ENCODE measurements at places on chromosomes 6 and 20.

- DNase-seq, result no peak
- H3K27ac ChIP-seq, result peak within 1 kb of the TSS; percentile 81
- H3K36me3 ChIP-seq, result no peaks in the 10 kb centered on the region
- H3K4me3 ChIP-seq, result peak within 1 kb of the TSS; percentile 37
- no peaks in the 10 kb centered on the region for H3K27me3 ChIP-seq
Observed at GRCh38 chr6:52087498-52087999, at the start of gene PKHD1. TSS of gene PKHD1 (minus strand) at chr6:52087613. CDS start at chr6:52084933, 2,680 bp downstream.

DNA sequence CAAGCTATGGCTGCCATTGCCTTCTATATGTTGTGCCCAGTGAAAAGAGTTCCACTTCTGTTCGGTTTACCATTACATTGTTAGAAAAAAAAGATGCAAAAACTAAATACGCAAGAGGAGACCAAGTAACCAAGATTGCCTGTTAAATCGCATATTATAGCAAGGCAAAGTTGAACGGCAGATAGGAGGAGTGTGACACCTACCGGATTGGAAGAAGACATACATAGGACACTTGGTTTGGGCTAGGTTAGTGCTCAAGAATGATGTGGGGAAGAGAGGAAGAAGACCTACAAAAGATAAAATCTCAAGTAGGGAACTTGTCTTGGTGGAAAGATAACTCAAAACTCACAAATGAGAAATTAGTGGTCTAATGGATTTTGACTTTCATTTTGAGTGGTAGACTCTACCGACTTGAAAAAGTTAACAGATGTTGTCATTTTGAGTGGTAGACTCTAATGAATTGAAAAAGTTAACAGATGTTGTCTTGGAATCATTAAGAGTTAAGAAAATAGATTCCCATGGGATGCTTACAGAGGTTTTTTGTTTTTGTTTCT, 95.5 kb downstream of the F13A1 start:
- no peak overlapping the region for H3K27ac ChIP-seq
- DNase-seq, result no peak
- H3K4me3 ChIP-seq, result no peak overlapping the region

GRCh38 chr6:25322692-25323091, 43.5 kb downstream of the CARMIL1 start:
- no peak overlapping the region for H3K27ac ChIP-seq
- H3K27me3 ChIP-seq, result no peaks in the 10 kb centered on the region
- no peaks in the 10 kb centered on the region for H3K36me3 ChIP-seq
- peaks cover 48% of the 10 kb centered on the region for H3K4me1 ChIP-seq

DNA sequence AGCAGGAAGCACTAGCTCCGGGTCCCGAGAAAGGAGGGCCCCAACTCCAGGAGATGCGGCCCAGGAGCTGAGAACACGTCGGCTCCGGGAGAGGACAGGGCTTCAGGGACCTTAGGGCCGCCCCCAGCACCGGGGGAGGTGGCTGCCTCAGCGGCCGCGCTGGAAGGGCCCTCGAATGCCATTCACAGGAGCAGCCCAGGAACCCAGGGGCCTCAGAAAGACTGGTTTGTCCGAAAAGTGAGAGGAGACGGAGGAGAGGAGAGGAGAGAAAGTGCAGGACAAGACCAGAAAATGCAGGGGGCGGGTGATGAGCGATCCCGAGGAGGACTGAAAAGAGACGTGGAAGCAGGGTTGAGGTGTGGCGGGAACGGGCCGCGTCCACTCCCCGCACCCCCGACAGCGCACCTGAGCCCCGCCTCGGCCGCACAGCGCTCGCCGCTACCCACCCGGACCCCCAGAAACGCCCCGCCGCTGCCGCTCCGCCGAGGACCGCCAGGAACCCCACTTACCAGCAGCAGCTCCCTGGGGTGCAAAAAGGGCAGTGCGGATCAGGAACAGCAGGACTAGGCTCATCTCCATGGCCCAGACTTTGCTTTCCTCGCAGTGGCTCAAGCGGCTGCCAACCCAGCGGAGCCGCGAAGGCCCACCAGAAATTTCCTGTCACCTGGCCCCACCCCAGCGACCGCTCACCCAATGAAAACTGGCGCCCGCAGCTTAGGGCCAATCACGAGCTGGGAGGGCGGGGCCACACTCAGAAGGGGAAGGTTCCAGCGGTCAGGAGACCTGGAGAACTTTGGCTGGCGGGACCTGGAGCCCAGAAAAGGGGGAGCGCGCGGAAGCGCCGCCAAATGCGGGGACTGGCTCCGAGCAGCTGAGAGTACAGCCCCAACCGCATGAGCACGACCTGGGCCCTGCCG, 25.4 kb downstream of the HLA-F start:
- peak; percentile 80 for DNase-seq
- H3K4me1 ChIP-seq, result peaks cover 8% of the 10 kb centered on the region
- no peak overlapping the region for H3K27ac ChIP-seq

DNA sequence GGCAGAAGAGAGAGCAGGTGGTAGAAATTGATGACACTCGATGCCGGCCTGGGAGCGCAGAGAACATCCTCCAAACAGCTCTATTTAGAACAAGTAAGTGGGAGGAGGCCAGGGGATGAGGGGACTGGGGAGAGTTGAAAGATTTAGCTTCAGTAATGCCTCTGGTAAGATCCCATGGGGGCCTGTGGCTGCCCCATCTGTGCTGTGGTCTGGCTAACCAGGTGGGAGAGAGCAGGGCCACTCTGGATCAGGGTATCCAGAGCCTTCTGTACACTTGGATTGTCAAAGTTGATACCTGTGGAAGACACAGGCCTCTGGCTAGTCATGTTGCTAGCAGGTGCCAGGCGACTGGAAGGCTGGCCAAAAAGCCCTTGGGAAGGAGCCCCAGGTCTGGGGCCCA, 27.6 kb downstream of the NCOA5 start:
- peaks cover 47% of the 10 kb centered on the region for H3K36me3 ChIP-seq
- H3K27me3 ChIP-seq, result peaks cover 29% of the 10 kb centered on the region
- no peak overlapping the region for H3K27ac ChIP-seq
- H3K4me1 ChIP-seq, result peaks cover 1% of the 10 kb centered on the region
- no peak overlapping the region for H3K4me3 ChIP-seq
- DNase-seq, result no peak

- no peaks in the 10 kb centered on the region for H3K36me3 ChIP-seq
- H3K4me3 ChIP-seq, result no peak overlapping the region
- no peak for DNase-seq
Observed at GRCh38 chr20:15200147-15200565, 862.7 kb upstream of the FLRT3 start.

DNA sequence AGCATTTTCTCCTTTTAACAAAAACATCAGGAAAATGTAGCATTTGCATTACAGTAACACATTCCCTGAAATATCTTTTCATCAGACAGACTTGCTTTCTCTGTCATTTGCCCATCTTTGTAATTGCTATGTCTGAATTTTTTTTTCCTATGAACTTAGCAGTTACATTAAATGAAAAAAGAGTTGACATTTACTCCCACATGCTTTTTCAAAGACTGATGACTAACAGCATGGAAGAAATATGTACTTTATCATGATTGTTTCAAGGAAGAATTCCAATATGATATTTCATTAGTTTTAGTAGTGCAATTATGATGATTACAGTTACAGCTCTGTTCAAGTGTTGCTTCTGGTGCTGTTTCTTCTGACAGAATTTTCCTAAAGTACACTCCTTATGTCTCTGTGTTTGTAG, 864.5 kb upstream of the MAN1A1 start:
- H3K4me1 ChIP-seq, result peaks cover 4% of the 10 kb centered on the region
- no peaks in the 10 kb centered on the region for H3K36me3 ChIP-seq
- H3K27ac ChIP-seq, result no peak overlapping the region
- peaks cover 5% of the 10 kb centered on the region for H3K27me3 ChIP-seq

DNA sequence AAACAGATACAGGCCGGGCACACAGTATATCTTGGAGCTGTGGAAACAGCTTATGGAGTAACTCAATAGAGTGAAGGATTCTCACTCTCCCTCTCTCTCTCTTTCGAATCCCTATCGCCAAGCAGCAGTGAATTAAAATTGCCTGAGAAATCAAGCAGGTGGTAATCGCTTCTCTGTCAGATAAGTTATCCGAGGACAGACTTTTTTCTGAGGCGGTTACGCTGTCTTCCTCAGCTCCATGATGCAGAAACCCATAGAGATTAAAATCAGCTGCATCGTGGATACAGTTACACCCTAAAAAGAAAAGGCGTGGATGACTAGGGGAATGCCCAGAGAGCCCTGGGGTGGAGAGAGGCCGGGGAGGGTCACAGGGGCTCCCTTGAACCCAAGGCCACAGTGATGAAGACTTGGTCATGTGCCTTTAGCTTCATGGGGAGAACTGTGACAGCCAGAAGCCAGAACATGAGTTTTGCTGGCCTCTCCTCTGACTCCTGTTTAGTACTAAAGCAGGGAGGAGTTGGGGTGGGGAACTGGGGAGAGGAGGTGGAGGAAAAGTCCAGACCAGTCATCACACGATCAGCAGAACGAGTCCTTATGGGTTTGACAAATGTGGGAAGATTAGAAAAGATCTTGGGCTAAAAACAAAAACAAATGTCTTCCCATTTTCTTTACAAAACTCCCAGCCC, 138.8 kb upstream of the JARID2 start:
- H3K27me3 ChIP-seq, result peaks cover 10% of the 10 kb centered on the region
- no peaks in the 10 kb centered on the region for H3K36me3 ChIP-seq
- peaks cover 9% of the 10 kb centered on the region for H3K4me1 ChIP-seq
- DNase-seq, result no peak

- H3K27ac ChIP-seq, result peak overlapping the region; percentile 57
- peak; percentile 39 for DNase-seq
- H3K4me3 ChIP-seq, result no peak overlapping the region
- H3K36me3 ChIP-seq, result peaks cover 2% of the 10 kb centered on the region
- H3K4me1 ChIP-seq, result peaks cover 32% of the 10 kb centered on the region
Observed at GRCh38 chr6:53728570-53729194, 63.1 kb upstream of the KLHL31 start.

GRCh38 chr6:37038292-37039198, 33.1 kb downstream of the FGD2 start:
- H3K4me3 ChIP-seq, result no peak overlapping the region
- H3K4me1 ChIP-seq, result peaks cover 7% of the 10 kb centered on the region
- DNase-seq, result no peak
- no peak overlapping the region for H3K27ac ChIP-seq
- H3K36me3 ChIP-seq, result no peaks in the 10 kb centered on the region

DNA sequence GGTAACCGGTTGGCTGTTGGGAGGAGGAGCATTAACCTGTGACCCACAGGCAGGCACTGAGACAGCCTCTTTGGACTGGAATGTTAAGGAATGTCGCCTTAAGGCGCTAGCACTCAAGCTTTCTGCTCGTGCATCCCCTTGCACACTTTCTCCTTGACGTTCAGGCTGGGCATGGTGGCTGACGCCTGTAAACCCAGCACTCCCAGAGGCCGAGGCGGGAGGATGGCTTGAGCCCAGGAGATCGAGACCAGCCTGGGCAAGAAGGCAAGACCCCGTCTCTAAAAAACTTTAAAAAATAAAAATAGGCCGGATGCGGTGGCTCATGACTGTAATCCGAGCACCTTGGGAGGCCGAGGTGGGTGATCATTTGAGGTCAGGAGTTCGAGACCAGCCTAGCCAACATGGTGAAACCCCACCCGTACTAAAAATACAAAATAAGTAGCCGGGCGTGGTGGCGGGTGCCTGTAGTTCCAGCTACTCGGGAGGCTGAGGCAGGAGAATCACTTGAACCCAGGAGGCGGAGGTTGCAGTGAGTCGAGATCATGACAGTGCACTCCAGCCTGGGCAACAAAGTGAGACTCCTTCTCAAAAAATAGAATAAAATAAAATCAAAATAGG, 1.9 kb upstream of the GID8 start:
- H3K27ac ChIP-seq, result no peak overlapping the region

- H3K4me1 ChIP-seq, result peaks cover 15% of the 10 kb centered on the region
- H3K4me3 ChIP-seq, result no peak overlapping the region
Observed at GRCh38 chr6:111980971-111981840, 72.7 kb upstream of the CCN6 start.

DNA sequence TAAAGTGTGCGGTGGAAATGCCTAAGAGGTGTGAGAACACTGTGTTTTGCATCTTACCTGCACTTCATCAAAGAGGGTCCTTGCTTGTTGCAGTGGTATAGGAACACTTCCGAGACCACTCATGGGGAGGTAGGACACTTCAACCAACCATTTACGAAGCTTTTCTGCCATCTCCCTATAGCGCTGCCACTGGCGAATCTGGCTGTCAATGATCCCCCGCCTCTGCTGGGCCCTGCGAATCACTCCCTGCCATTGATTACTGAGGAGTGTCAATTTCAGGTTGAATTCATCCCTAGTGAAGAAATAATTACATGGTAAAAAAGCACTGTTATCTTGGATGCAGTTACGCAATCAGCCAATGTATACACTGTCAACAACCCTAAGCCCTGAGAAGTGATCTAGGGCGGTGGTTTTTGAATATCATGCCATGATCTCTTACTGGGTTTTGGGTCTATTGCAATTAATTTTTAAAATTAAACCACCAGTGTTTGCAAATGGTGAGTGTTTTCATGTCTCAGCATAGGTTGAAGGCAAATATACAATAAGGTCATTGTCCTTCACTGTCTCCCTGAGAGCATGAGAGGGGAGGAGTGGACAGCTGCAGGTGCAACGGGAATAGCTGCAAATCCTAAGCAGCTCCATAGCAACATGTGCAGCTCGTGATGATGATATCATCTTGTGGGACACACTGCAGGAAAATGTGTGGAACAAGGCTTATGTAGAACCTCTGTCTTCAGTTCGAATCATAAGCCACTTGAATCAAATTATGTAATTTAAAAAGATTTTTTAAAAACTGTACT, 400.6 kb downstream of the ESR1 start:
- no peaks in the 10 kb centered on the region for H3K27me3 ChIP-seq
- H3K36me3 ChIP-seq, result peaks cover 26% of the 10 kb centered on the region
- peaks cover 9% of the 10 kb centered on the region for H3K4me1 ChIP-seq
- no peak overlapping the region for H3K4me3 ChIP-seq

GRCh38 chr6:40901322-40902055, 137.5 kb downstream of the UNC5CL start:
- H3K4me1 ChIP-seq, result peaks cover 21% of the 10 kb centered on the region
- H3K36me3 ChIP-seq, result no peaks in the 10 kb centered on the region
- no peak overlapping the region for H3K27ac ChIP-seq
- H3K4me3 ChIP-seq, result no peak overlapping the region

DNA sequence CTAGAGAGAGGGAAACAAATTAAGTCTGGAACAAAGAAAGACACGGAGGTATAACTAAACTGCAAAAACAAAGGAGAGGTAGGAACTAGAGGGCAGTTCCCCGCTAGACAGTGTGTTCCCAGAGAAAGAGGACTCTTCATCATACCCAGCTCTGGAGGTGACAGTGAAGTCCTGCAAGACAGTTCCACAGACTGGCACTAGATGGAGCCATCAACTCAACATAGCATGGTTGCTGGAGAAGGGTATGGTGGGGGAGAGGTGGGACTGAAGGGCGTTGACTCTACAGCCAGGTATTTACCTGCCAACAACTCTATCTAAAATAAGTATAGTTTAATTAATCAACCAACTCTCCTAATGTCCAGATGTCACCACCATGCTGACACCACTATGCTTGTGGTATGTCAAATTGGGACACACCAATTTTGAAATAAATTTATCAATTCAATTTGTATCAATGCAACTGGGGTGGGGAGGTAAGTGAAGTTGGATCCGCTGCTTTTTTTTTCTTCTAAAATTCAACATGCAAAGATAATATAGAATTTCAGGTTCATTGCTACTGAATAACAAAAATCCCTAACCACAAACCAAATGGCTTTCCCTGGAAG, 9.7 kb downstream of the BACH2 start:
- H3K27ac ChIP-seq, result no peak overlapping the region
- H3K4me1 ChIP-seq, result peaks cover 21% of the 10 kb centered on the region
- peak; percentile 31 for DNase-seq
- no peak overlapping the region for H3K4me3 ChIP-seq

GRCh38 chr6:97293198-97293696, 10.2 kb upstream of the MMS22L start:
- no peaks in the 10 kb centered on the region for H3K4me1 ChIP-seq
- H3K36me3 ChIP-seq, result no peaks in the 10 kb centered on the region
- H3K4me3 ChIP-seq, result no peak overlapping the region
- DNase-seq, result no peak
